ENCODE measurements at places on chromosomes 2 and 18.

DNA sequence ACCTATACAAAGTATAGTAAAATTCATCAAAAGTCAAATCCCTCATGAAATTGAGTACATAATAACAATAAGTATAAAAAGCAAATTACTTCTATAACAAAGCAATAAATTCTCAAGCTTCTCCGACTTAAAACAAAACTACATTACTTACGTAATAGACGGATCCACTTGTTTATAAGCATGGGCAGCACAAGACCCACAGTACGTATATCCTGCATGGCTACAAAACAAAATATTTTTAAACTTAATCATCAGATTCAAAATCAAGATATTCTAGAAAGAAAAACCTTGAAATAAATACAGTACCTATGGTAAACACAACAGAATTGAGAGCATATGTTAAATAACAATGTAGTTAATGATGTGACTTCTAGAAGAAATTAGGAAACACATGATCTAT lies 78.9 kb downstream of the MEMO1 start:
- no peak for DNase-seq

DNA sequence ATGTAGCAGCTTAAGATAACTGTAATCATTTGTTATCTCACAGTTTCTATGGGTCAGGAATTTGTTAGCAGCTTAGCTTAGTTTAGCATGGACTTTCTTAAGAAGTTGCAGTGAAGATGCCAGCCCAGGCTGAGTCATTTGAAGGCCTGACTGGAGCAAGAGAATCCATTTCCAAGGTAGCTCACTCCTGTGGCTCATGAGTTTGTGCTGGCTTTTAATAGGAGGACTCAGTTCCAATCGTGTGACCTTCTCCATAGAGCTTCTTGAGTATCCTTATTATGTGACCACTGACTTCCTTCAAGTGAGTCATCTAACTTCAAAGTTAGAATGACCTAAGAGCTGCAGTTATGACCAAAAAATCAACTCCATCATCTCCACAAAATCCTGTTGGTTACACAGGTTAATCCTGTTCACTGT lies 1.4 kb downstream of the GPATCH11 start:
- no peak for DNase-seq

GRCh38 chr2:213157242-213157641 lies 5.8 kb upstream of the IKZF2 start:
- no peak for DNase-seq

GRCh38 chr2:122758967-122759366 lies 1003.5 kb downstream of the TSN start:
- DNase-seq, result no peak

- DNase-seq, result no peak
Measured at GRCh38 chr2:30139131-30139870, 7.5 kb upstream of the YPEL5 start.

DNA sequence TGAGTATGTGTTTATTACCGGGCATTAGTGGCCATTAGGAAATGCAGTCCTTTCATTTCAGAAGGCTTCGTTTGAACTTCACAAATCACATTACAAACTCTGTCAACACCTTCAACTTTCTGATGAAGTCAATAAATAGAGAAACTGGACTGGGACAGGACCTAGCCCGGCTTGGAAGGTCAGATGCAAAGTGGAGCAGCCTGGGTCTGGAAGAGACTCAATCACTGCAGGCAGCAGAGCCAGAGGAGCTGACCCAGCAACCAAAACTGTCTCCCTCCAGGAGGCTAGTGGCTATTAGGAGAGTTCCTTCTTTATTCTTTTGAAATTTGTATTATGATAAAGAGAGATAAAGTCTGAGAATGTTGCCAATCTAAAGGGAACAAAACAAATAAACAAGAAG lies 167.2 kb upstream of the SPOPL start:
- no peak for DNase-seq

- no peak for DNase-seq
Measured at GRCh38 chr18:8176554-8176953, 432.7 kb upstream of the RAB12 start.

GRCh38 chr2:109659396-109660045 lies 45.4 kb downstream of the SOWAHC start:
- DNase-seq, result no peak

GRCh38 chr18:56402872-56403516 lies 235.4 kb downstream of the TXNL1 start:
- no peak for DNase-seq

DNA sequence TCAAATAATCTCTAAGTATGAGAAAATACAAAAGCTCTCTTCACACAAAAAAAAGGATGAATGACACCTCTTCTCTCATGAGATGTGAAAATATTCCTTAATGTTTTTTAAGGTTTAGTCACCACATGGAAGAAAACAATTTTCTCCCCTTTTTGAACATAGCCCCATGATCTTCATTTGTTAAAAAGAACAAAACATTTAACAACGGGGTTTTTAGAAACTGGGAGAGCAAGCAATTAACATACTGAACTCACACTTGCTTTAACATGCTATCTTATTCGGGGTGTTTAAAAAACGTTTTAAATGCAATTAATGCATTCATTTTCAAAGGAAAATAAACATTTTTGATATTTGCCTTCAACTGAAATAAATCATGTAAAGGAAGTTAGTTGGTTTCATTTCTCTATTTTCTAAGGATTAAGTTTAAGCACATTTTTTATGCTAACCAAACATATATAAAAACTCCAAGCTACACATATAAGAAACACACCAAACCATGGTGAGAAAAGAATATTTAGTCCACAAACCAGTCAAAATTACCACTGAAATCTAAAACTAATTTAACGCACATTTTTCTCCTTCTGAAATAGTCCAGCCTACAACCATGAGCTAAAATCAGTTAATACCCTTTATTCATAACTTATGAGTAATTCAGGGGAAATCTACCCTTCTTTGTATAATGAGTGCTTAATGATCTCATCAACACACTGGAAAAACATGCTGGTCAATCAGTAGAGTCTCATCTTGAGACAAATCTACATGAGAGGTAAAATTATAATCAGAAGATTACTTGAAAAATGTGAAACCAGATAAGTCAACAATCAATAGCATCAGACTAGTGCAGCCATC lies 8.2 kb downstream of the FBXO11 start:
- no peak for DNase-seq

- DNase-seq, result no peak
Measured at GRCh38 chr2:70099270-70099669, 12.0 kb downstream of the PCBP1 start.

DNA sequence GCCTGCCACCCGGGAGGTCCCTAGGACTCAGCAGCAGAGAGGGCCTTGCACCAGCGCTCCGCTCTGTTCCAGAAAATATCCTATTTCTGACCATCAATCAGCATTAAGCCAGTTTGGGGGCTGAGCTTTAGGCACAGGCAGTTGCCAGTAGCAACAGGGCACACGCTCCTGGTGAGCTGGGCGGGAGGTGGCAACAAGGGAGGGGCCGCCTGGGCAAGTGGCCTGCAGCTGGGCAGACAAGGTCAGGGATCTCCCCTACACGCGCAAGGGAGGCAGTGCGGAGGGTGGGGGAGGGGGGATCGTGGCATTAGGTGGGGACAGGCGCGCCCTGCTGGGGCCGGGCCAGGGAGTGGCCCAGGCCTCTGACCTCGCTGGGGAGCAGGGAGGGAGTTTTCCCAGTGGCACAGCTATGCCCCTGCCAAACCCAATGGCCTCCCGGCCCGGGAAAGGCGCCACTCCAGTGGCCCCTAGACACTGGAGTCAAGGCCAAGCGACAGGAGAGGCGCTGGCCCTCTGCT lies 302.8 kb downstream of the NCKAP5 start:
- no peak for DNase-seq

- DNase-seq, result no peak
Measured at GRCh38 chr2:168999668-169000213, 31.4 kb downstream of the ABCB11 start.

DNA sequence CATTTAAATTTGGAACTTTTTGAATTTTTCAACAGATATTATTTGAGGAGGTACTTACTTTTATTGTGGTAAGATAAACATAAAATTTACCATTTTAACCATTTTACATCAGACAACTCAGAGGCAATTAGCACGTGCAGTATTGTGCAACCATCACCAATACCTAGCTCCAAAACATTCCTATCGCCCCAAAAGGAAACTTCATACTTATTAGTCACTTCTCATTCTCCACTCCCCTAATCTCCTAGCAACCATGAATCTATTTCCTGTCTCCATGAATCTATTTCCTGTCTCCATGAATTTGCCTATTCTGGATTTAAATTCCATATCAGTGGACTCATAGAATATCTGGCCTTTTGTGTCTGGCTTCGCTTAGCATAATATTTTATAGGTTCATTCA lies 69.9 kb upstream of the FAM136A start:
- no peak for DNase-seq

DNA sequence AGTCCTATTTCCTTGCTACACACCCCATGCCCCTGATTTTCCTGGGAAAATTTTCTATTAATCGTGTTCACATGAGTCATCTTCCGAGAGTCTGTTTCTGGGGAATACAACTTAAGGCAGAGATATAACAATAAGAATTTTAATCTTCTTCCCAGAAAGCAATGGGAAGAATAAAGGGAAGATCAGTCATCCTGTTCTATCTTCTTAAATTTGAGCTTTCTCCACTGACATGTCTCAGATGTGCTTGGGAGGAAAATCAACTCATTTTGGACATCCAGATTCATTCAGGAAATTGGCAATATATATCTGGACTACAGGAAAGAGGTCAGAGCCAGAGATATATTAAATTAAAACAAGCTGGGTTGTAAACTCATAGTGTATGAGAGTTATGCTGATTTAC lies 62.3 kb upstream of the SPAG16 start:
- DNase-seq, result no peak

- DNase-seq, result no peak
Measured at GRCh38 chr2:239956818-239957261, 68.3 kb downstream of the NDUFA10 start.

DNA sequence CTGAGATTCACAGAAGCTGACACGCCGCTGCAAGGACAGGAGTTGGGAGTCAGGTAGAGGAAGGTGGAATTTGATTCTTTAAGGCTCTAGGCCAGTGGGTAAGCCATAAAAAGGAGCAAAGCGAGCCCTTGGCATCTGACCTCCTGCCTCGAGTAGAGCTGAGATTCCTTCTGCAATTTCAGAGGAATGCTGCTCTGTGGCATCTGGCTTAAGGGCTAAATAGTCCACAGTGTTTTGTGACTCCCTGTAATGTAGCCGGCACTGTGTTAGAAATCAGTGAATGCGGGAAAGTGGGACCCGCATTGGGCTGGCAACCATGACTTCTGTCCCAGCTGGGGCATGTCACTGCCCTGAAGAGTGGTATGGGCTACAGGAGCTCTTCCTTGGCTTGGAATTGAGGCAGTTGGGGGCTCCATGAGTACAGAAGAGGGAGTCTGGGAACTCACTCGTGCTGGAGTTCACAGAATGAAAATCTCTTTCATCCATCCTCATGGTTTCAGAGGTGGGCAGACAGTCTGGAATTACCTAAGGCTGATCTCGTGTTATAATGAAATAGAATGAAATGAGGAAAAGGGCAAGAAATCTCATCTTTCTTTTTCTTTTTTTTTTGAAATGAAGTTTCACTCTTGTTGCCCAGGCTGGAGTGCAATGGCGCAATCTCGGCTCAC lies 12.7 kb upstream of the MYCN start:
- no peak for DNase-seq

DNA sequence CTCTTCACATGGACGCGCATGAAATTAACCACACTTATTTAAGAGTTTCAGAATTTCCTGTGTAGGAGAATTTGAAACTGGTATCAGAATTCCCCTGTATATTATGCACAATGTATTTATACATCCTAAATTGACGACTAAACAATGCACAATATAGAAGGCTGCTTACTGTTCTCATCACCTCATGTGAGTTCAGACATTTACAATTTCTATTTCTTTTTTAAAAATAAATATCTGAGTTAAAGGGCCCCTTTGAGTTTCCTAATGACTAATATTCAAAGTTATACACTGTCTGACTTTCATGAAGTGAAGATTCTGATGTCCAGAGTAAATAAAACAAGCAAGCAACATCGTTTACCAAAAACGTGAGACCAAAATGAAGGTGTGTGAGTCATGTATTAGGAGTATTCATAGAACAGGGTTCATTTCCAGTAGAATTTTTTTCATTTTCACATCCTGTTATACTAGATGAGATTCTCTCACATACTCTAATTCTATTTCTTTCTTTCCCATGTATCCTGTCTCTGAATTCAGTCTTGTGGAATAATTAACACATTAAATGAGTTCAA lies 406.2 kb downstream of the NUP35 start:
- no peak for DNase-seq

- DNase-seq, result no peak
Measured at GRCh38 chr2:55420871-55421270, 1.2 kb upstream of the CCDC88A start.

DNA sequence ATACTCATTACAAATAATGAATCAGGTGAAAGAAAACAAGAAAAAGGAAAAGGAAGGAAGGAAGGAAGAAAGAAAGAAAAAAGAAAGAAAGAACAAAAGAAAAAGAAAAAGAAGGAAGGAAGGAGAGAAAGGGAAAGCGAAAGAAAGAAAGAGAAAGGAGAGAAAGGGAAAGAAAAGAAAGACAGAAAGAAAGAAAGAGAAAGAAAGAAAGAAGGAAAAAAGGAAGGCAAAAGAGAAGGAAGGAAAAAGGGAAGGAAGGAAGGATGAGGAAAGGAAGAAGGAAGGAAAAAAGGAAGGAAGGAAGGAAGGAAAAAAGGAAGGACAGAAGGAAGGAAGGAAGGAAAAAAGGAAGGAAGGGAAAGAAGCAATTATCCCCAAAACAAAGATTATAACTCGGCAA lies 1460.4 kb upstream of the PIK3C3 start:
- DNase-seq, result no peak

- DNase-seq, result no peak
Measured at GRCh38 chr18:35692866-35693265, 111.3 kb downstream of the GALNT1 start.

- DNase-seq, result no peak
Measured at GRCh38 chr2:241432824-241433448, 75.4 kb downstream of the STK25 start.

DNA sequence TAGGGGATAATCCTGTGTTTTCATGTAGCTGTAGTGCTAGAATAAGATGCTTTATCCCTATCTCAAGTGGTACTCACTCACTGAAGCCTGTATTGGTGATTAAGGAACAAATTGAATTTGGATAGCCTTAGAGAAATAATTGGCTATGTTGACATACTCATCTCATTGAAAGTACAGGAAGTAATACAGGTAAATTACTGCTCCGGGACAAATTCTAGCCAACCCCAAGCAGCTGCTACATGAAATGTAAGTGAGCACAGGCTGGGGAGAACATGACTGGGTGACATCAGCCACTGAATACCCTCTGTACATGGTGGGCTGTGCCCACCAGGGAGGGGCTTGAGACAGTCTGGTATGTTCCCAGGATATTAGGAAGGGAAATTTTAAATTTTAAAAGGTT lies 188.4 kb upstream of the RASGRP3 start:
- no peak for DNase-seq

DNA sequence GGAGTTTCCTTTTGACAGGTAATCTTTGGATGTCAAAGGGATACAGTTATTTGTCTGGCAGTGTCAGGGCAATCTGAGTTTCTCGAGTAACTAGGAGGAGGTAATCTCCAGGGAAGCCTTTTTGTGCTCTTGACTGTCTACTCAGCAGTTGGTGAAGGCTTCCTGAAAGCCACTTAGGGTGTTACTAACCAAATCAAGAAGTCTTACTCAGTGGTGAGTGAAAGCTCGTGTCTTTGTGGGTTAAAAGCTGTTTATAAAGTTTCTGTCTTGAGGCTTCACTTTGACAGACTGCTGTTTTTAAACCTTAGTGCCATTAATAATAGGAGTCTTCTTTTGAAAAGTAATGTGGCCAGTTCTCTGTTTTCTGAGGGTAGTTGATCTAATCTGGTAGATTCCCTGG lies 1.7 kb downstream of the THSD7B start:
- peak; percentile 53 for DNase-seq

- no peak for DNase-seq
Measured at GRCh38 chr2:102048465-102048864, 56.7 kb downstream of the IL1R2 start.

All from NCI-H2171 (cell line).